ENCODE measurements at places on chromosomes 2 and 18.

GRCh38 chr2:74514368-74515270 is at the start of gene TLX2:
TSS of gene TLX2 (plus strand) at chr2:74514450. CDS start at chr2:74514807, 357 bp downstream.
- no peak for DNase-seq

GRCh38 chr2:142602418-142602989 is 275.0 kb upstream of the KYNU start:
- no peak for DNase-seq

DNA sequence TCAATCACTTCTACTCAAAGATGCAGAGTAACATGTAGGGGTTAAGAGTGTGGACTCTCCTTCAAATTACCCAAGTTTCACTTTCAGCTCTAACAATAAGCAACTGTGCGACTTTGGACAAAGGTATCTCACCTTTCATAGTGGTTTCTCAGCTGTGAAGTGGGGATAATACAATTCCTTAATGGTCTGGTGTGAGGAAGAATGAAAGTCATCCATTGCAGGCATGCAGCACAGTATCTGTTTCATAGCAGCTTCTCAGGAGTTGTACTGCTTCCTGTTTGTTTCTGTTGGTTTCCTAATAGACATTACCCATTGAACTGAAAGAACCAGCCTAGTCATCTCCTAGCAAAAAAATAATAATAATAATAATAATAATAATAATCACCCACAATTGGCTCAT is 74.4 kb downstream of the DDX18 start:
- DNase-seq = no peak

DNA sequence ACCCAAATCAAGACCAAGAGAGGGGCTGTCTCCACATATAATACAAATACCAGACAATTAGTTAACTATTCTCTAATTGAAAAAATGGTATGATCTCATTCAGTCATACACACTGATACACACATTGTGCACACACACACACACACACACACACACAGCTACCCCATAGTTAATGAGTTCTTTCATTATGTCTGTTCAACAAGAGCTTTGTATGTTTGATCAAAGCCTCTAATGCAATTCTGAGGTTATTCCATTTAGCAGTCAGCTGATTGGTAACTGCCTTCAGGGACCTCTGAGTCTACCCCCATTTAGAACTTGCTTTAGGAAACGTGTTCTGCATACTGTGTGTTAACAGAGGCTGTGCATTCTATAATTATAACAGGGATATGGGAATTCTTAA is 741.4 kb upstream of the LRRTM4 start:
- no peak for DNase-seq

DNA sequence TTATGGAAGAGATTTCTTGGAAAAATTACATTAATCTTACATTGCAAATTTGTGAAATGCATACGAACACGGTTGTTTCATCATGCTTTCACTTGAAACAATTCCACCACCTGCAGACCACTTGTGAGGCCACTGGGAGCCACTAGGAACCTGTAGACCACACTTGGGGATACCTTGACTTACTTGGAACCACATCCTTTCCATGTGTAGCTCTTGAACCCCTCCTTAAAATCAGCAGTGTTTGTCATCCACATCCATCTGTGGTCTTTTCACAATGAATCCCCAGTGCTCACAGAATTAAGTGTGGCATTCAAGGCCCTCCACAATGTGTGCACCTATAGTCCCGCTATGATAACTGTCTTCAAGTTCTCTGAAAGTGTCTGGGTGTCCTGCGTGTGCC is 350.9 kb downstream of the MYCN start:
- DNase-seq = no peak

DNA sequence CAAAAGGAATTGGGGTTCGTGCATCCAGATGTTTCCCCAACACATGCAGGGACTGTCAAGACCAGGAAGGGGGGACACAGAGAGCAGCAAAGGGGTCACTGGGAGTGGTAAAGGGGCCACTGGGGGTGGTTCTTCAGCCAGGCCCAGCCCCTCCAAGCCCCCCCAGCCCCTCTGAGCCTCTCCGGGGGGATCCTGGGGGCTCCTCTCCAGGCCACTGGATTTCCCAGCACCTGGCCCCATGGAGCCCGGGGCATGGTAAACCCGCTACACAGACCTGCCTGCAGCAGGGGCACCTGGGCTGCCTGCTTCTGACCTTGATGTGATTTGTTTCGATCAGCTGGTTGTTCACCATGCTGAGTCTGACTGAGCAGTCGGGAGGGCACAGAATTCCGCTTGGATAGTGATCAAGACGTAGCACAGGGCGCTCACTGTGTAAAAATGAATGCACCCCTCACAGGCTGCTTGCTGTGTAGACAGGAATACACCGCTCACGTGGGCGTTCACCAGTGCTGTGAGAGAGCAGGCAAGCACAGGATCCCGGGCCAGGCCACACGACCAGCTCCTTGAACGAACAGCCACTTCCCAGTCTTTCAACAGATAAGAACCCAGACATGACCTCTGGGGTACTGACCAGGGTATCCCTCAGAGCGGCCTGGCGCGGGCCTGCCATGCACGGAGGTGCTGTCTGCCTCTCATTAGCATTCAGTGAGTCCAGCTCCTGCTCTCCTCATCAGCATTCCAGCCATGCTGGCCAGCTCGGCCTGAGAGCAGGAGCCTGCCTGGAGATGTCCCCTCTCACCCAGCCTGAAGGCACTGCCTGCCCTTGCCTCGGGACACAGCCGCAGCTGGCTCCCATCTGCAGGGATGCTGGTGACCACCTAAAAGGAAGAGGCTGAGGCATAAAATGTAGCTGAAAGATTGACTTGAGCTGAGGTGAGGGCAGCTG is 73.3 kb upstream of the OTOS start:
- DNase-seq = peak; percentile 5

GRCh38 chr18:31741097-31741735 is 19.5 kb downstream of the SLC25A52 start:
- peak; percentile 44 for DNase-seq

GRCh38 chr2:119786295-119786694 is 26.6 kb downstream of the PTPN4 start:
- no peak for DNase-seq

DNA sequence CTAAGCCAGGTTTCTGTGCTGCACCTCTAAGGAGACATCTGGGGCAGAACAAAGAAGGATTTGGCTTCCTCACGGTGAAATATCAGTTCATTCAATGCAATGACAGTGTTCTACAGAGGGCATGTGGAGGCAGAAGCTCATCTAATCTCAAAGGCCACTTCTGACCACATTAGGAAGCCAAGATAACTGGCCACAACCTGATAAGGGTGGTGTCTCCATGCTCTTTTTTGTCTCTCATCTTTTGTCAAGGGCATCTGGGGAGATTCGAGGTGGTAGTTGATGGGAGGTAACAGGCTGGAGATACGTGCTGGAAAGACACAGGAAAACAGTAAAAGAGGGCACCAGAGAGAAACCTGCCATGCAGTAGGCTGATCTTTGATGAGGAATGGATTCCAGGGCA is 303.9 kb downstream of the LRATD1 start:
- DNase-seq = no peak

DNA sequence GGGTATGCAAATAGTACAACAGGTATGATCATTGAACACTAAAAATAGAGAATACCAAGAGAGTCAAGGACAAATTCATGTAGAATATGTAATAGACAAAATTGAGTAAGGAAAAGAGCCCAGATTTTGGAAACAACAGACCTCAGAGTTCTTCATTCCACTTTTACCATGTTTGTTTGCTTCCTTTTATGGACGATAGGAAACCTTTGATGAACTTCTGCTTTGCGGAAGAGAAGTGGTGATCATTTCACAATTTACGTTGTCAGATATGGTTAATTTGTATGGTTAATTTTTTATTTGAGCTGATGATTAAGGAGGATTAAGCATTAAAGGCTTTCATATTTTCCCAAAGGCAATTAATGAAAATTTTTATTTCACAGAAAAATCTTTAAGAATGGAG is 16.3 kb downstream of the MARCHF7 start:
- no peak for DNase-seq

GRCh38 chr18:42977982-42978637 is 137.4 kb downstream of the RIT2 start:
- DNase-seq = no peak

DNA sequence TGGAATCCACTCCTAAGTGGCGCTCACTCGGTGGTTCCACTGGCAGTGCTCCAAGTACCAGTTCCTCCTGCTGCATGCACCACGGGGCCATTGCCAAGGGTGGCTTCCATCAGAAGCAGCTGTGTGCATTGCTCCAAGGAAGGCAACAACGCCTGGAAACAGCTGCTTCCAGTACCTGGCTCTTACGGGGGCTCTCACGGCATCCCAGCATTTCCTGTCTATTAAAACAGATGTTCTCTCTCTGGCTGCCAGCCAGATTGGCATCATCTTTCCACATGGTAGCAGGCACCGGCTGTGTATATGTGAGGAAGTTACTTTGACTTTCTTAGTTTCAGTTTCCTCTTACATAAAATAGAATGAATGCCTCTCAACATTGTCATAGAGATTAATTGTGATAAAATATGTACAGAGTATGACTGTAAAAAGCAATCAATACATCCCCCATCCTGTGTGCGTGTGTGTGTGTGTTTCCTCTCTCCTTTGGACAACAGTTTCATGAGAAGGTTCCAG is 84.9 kb downstream of the CMPK2 start:
- DNase-seq = peak; percentile 20
